ENCODE measurements at places on chromosomes 1 and 21.

DNA sequence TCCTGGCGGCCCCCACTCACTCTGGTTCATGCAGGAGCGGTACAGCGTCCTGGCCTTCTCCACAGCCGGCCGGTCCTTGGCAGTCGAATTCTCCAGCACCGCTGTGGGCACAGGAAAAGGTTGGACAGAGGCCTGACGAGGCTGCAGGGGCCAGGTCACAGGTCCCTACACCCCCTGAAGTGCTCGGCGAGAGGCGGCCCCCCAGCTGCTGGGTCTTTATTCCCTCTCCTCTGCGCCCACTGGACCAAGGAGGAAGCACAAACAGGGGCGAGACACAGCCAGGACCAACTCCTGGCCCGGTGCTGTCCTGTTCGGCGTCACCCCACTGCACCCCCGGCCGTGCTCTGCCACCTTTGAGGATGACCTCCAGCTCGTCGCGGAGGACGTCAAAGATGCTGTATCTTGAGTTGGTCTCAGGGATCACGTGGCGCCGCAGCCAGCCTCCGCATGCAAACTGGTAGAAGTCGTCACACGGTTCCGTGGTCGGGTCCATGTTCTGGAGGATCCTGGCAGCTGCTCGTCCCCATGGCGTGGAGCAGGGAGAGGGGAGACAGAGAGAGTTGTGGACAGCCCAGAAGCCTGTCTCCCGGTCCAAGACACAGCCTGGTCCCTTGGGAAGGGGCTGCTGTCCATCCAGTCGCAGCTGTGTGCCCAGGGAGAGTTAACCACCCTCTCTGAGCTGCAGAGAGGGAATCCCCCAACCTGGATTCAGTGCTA is 22.9 kb downstream of the PRXL2B start:
- no peak for DNase-seq

DNA sequence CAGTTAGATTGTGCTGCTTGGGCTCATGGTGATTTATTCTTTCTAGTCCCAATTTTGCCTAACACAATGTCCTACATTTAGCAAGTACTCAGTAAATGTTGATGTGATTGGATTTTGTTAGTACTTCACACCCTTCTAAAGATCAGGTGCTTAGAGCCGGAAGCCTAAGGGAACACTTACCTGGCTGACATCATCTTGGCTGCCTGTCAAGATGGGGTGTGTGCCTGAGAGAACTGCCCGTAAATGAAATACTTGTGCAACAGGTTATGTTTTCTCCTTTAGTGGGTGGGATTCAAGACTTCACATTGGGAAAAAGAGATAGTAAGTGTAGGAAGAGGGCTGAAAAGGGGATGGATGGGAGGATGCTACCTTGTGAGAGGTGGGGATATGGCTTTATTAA is 75.5 kb upstream of the MACF1 start:
- DNase-seq: no peak

- no peak for DNase-seq
Observed at GRCh38 chr1:26477446-26478152, 5.4 kb downstream of the HMGN2 start.

DNA sequence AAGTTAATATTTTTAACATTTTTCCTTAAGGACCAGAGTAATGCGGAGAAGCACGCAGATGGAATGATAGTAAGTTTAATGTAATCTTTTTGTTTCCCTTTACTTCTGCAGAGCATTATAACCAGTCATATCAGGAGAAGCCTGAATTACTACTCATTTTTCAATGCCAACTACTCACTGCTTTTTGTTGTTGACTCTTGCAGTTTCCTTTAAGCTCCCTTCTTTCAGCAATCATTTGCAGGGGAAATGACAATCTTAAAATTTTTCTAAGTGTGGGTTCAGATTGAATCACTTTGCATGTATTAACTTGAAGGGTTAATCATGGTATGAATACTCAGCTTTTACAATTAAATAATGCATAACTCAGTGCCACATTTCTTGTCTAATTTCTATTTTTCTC is 122.2 kb downstream of the NRDC start:
- DNase-seq: no peak

DNA sequence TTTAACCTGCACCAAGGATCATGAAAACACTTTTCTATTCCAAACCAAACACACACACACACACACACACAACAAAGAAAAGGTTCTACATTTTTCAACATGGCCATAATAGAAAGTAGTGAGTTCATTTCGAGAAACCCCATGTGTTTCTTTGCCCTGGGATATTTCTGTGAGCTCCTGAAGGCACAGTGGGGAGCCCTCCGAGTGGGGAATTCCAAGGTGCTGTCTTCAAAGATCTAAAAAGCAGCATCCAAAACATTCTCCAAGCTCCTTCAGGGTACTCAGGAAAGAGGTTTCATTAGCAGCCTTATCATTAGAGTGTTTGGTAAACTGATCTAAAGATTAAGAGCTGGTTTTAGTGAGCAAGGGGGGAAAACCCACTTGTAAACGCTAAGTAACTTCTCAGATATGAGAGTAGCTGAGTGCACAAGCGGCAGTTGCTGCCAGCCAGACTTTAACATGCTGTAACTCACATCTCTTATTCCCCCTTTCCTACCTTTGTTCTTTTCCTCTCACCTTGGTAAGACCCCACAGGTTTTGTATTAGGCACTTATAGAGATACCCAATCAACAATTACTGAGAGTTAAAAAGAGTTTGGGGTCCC is 38.3 kb downstream of the ZC3H11B start:
- no peak for DNase-seq

GRCh38 chr1:114154146-114154962 is 685 bp upstream of the SYT6 start:
- DNase-seq: no peak

DNA sequence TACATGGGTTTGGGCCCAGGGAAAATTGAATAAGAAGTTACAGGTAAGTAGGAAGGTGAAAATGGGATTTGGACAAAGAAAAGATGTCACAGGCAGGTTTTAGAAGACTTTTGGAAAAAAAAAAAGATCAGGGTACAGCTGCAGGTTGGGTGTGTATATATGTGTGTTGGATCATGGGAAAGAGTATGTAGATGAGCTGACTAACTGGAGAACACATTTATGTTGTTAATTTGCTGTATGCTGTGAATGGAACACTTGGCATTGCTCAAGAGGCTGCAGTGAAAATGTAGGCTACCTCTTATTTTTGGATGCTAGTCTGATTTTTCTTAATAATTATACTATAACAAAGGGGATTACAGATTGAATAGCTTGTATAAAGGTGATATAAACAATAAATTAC is 577.7 kb upstream of the USP24 start:
- no peak for DNase-seq

DNA sequence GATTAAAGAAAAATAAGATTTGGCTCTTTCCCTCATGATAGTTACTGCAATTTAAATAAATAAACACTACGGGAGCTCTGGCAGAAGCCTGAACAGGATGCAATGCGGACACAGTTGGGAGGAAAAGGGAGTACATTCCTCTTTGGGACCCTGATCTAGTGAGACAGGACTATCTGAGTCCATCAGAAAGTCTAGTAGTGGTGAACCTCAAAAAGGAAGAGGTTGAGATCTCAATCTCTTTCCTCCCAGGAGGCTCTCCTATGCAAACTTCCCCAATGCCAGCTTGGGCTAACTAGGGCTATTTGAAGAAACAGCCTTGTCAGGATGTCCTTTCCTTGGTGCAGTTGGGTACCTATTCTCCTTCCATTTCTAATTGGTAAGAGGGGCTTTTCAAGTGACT is 4.9 kb upstream of the ABCD3 start:
- no peak for DNase-seq

DNA sequence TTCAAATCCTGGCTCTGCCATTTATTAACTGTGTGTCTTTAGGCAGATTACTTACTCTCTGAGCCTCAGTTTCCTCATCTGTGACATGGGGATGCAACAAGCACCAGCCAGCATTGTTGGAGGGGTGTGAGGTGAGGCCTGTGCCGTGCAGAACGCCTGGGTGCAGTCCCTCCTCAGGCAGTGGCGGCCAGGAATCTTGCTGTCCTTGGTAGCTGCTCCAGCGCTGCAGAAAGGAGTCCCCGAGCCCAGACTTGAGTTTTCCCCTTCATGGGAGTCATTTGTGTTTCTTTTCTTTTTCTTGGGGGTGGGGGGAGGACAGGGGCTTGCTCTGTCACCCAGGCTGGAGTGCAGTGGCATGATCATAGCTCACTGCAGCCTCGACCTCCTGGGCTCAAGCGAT is 46.6 kb downstream of the DISP3 start:
- no peak for DNase-seq

GRCh38 chr1:66945316-66945715 is 20.5 kb downstream of the MIER1 start:
- no peak for DNase-seq

DNA sequence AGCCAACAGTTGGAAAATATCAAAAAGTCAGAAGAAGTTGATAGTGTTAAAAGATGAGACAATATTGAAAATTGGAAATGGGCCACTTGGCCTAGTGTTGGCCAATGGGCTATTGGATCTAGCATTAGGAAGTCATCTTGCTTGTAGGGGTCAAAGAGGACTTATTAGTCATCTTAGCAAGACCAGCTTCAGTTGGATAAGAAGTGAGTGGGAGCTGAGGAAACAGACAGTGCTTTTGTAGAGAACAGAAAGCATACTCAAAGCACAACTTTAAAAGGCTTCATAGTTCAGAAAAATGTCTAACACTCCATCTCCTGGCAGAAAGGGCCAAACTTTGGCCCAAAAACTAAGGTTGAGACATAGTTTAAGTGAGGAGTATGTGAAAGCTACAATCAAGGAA is 139.9 kb upstream of the PKN2 start:
- no peak for DNase-seq

GRCh38 chr1:79781261-79781660 is 774.7 kb upstream of the ADGRL4 start:
- DNase-seq: no peak

DNA sequence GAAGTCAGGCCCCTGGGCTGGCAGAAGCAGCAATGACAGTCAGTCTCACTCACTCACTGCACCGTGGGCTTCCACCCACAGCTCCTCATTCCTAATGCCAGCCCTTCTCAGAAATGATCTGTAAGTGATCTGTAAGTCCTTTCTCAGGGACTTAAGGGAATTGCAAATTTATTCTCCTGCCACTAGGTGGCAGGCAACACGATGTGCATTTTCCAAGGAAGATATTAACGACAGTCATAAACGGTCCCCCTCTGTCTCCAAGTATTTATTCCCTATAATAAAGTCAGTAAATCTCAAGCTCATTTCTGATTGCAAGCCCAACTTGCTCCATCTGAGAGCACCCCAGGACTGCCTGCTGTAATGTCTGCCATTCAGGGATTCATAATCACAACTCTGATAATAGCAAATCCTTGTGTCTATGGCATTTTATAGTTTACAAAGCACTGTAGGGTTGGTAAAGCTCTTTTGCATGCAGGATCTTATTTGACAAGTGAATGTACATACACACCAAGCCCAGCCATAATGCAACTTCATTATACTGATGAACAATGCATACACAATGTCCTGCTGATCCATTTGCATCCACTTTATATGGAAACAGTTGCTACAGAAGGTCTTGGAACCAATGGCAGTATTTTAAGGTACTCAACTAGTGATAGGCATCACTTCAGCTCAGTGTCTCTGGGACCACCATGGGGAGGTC is 380.5 kb upstream of the CAMK1G start:
- DNase-seq: no peak

DNA sequence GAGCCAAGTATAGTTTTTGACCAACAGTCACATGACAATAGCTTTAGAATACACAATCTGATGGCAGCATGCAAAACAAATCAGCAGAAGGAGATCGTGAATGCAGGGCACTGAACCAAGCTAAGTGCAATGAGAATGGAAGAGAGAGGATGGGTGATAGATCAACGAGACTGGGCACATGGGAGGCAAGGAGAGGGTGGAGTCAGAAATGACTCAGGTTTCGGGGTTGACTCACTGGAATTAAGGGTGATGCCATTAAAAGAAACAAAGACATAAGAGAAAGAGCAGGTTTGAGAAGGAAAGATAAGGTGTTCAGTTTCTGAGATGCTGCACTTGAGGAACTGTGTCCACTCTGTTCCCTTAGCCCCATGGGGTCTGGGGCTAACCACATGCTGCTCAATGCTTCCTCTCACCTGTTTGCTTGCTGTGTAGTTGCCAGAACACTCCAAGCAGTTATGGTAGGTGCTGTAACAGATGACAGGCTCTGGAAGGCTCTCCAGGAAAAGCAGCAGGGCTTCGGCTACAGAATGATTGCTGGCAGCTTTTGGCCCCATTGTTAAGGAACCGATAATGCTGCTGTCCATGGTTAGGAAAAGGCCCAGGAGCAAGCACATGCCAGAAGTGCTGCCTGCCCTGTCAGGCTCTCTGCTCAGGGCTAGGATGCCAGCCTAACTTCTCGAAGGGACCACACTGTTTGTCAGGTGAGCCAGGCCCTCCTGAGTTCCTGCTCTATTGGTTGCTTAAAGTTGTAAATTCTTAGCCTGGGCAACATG is 6.1 kb upstream of the MTF1 start:
- DNase-seq: no peak

GRCh38 chr1:4664606-4665005 is 10.2 kb downstream of the AJAP1 start:
- DNase-seq: no peak

DNA sequence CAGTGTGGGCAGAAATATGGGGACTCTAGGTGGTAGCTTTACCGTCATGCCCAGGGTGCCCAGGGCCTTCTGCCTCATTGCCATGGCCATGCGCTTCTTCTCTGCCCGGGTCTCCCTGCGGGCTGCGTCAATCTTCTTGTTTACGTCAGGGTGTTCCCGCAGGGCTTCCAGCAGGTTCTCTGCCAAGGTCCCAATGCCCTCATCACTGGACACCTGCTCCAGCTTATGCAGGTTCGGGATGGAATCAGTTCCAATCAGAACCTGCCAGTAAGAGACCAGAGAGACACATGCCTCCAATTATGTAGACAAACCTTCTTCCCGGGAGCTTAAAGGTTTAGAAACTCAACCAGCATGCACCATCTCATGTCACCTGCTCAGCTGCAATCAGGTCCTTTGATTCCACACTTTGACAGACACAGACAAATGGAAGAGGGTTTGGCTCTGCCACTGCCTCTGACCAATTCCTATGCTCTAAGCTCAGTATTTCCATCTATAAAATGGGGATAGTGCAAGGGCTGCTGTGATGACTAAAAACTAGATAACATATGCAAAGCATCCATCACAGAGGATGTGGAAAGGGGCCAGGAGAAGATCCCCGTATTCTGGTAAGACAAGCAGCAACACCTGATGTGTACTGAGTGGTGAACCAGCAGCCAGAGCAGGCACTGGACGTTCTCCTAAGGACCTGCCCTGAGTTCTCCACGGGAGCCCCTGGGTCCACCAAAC is 121.2 kb downstream of the UBR4 start:
- no peak for DNase-seq

GRCh38 chr1:240435996-240436566 is 175.9 kb downstream of the GREM2 start:
- no peak for DNase-seq

GRCh38 chr1:48581270-48581669 is 109.3 kb upstream of the SPATA6 start:
- DNase-seq: no peak

Data from effector memory CD4-positive, alpha-beta T cell (primary cell).